ENCODE measurements at places on chromosomes 11 and 22.

GRCh38 chr11:66567787-66568123, 651 bp downstream of the CTSF start:
- DNase-seq: no peak

DNA sequence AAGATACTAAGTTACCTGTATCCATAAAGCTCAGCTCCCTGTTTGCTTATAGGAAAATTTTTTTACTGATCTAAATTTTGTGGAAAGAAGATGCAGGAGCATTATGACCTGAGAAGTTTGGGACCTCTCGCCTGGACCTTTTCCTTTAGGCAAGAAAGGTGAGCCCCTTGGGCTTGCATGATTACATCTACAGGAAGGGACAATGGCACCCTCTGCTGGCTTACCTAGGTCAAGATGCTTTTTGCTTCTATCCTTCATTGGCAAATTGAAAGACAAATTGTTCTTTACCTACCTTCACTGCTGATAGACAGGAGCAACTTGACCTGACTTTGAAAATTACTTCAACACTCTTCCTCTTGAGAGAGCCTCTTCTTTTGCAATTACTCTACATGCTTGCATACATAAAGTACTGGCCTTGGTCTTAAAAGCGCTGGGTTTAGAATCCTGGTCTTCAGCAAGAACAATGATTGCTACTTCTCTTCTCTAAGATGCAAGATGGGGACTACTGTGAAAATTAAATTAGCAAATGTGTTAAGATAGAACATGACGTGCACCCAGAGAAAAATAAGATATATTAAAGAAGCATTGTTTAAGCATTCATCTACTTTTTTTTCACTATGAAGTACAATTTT, 147.2 kb downstream of the TRPC6 start:
- peak; percentile 57 for DNase-seq

DNA sequence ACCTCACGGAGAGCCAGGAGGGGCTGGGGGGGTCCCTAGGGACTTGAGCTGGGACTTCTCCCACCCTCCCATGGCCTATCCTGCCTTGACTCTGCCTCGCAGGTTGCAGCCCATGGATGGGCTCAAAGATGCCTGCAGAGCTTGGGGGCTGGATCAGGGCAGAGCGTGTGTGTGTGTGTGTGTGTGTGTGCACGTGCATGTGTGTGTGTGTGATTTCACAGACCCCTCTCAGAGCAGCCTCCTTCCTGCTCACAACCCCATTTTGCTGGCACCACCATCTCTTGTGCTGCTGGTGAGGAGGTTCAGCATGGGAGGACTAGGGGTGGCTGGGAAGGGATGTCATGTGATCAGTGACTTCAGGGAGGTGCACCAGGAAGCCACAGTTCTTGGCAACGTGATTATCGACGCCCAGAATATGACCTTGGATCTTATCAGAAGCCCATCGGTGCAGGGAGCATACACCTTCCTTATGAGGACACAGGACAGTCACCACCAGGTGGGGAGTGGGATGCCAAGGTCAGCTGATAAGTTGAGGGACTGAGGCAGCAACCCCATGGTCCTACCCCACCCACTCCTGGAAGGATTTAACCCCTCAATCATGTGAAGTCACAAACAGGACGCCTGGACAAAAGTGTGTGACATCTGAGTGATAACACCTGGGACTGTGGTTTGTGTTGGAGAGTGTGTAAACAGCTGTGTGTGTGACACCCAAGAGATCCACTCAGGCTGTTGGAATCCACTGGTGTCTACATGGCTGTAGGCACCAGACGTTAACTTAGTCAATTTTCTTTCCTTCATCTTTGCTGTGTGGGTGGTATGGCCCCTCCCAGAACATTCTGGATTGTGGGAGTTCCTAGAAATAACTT, 1.8 kb upstream of the NAALADL1 start:
- DNase-seq: no peak

GRCh38 chr11:9506489-9507276, 45.9 kb downstream of the ZNF143 start:
- DNase-seq: peak; percentile 90

DNA sequence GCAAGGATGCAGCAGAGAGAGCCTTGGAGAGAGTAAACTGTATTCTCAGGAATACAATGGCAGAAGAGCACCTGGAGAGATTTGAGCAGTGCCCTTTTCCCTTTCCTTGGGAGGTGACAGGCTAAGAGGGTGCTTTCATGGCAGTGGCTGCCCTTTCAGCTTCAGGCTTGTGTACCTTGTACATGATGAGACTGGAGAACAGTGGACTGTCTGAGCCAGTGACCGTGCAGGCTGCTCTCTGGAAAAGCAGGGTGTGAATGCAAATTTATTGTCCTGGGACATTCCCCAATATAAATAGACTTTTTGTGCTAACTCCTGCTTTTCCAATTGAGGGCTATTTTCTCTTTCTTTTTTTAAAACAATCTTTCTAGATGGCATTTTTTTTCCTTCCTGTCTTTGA, 99.3 kb downstream of the TRIM44 start:
- no peak for DNase-seq

GRCh38 chr11:73268671-73269271, 3.4 kb upstream of the P2RY6 start:
- no peak for DNase-seq

GRCh38 chr22:47543447-47543846, 781.0 kb downstream of the TBC1D22A start:
- no peak for DNase-seq

DNA sequence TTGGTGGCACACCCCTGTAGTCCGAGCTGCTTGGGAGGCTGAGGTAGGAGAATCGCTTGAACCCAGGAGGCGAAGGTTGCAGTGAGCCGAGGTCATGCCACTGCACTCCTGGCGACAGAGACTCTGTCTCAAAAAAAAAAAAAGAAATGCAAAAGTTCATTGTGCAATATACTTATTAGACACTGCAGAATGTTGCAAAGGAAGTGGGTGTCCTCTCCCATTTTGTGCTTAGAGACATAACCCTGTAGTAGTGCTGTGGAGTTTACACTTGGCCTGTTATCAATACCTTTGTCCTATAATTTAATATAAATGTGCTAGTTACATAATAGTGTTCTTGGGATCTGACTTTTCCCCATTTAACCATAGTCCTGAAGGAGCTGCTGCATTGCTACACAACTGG, 9.4 kb downstream of the BCL2L13 start:
- DNase-seq: peak; percentile 26

DNA sequence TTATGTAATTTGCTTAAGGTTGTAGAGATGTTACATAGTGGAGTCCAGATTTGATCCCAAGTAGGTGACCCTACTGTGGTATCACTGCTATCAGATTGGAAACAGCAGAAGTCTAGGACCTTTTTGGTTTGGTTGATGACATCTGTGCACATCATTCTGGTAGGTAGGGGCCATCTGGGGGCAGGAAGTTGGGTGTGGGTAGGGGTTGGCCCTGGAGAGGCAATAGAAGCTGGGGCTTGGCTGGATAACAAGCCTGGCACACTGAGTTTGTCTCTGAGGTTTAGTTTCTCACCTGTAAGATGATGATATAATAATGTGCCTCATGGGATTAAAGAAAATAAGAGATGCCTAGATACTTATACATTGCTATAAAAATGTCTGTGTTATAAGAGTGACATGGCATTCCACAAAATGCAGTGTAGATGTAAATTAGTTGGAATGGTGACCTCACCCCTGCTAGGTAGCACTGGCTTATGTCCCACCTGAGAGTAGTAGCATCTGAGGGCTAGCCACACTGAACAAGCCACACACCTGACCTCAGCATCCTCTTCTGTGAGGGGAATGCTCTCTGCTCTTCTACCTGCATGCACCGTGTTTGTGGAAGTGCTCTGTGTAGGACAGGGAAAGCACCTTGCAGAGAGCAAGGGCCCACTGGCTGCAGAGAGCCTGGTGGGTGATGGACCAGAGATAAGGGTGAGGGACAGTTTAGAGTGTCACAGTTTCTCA, 36.9 kb downstream of the PTPRJ start:
- no peak for DNase-seq

- DNase-seq: peak; percentile 99
Measured at GRCh38 chr11:75576499-75576918, 14.5 kb downstream of the SERPINH1 start.

- no peak for DNase-seq
Measured at GRCh38 chr22:49142296-49142695, 685.4 kb downstream of the BRD1 start.

- peak; percentile 66 for DNase-seq
Measured at GRCh38 chr11:83069441-83070043, 2.2 kb downstream of the RAB30 start.

GRCh38 chr11:48004456-48004855, 24.1 kb downstream of the PTPRJ start:
- no peak for DNase-seq

DNA sequence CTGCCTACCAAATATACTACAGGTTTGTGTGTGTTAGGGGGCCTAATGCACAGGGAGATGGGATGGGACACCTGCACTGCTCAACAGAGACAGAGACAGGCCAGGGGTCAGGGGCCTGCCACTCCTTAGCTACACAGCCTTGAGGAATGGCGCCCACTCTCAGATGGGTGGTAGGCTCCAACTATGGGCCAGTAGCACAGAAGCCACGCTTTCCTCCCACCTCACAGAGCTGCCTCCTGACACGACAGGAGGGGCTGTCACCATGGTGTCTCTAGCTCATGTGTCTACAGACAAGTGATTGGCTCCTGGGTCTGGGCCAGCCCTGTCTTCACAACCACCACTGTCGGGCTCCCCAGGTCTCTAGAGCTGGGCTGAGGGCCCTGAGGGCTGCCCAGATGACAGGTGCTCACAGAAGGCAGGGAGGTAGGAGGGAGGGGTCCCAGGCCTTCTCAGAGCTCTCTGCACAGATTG, 81.8 kb downstream of the DGCR2 start:
- DNase-seq: no peak

DNA sequence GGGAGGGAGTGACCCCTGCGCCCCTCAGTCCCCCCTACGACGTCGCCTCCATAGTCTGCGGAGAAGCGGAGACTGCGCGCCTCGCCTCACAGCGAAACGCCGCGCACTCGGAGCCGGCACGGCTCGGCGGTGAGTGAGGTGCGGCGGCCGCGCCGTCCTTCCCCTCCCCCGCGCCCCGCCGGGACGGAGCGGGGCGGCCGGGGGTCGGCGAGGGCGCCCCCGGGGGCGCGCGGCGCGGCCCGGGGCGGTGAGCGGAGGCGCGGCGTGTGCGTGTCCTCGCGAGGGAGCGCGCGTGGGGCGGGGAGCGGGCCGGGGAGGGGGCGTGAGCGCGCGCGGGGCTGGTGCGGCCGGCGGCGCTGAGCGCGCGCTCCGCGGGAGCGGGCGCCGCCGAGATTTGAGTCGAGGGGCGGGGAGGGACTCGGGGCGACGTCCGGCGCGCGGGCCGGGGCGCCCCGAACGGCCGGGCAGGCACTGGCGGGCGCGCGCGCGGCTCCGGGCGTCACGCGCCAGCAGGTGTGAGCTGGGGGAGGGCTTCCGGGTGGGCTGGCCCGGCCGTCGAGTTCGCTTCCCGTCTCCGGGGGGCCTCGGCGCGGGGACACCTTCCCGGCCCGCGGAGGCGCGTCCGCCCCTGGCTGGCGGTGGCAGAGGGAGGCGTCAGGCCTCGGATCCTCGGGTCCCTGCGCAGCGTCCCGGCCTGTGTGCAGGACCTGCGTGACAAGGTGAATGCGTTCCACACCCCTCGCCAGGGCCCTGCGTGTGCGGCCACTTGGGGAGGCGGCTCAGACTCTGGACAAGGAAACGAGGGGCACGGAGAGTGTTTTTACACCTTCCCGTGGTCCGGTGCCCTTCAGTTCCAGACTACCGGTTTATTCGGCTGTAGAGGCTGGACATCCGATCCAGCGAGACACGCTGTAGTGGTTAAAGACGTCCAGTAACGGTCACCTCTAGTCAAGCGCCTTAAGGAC, 50.4 kb downstream of the FAM83F start:
- DNase-seq: peak; percentile 71

DNA sequence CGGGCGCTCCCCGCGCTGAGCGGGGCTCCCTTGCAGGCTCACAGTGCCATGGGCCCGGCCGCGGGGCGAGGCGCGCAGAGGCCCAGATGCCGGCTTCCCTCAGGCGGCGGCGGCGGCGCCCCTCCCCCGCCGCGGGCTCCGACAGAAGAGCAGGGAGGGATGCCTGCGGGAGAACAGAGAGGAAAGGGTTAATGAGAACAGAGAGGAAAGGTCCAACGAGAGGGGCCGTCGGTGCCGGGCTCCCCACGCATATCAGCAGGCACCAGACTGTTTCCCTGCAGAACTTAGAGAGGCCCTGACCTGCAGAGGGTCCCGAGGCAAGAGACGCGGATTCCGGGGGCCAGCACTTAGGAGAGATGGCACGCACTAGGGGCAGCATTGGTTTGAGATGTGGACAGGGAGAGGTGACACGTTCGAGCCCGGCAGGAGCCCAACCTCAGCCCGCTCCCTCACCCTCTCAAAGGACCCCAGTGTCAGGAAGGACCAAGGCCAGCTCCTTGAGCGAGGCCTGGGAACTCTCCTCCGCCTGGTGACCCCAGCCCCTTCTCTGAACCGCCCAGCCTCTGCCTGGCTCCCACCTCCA, 9.1 kb downstream of the NRXN2 start:
- no peak for DNase-seq

DNA sequence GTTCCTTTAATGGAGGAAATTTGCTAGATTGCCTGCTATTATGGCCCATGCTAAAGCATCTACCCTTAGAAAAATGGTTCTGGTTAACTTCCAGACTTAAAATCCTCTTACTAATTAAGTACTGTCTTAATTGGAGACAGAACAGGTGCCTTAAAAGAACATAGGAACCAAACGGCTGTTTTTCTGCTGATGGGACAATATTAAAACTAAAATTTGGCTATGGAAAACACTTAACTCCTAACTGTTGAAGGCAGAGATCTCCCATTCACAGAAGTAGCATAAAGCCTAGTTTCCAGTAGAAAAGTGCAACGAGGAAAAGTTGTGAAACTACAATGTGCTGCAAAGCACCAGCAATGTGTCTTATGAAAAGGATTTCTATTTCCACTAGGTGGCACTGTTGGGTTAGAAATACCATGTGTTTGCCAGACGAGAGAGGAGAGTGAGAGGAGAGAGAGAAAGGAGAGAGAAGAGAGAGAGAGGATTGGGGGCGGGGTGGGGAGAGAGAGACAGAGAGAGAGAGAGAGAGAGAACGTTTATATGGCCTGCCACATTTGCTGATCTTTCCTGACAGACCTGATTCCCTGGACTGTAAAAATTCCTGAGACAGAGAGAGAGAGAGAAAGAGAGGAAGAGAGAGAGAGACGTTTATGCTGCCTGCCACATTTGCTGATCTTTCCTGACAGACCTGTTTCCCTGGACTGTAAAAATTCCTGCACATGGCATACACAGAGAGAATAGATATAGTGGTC, 51.5 kb downstream of the FAM181B start:
- DNase-seq: peak; percentile 95

GRCh38 chr11:84193706-84194105, 907.5 kb upstream of the CCDC90B start:
- no peak for DNase-seq

- DNase-seq: no peak
Measured at GRCh38 chr11:111363985-111364384, 15.1 kb downstream of the POU2AF1 start.

Data from OCI-M1 (cell line).